ENCODE measurements at places on chromosomes 3 and 15. TPM values are rescaled to one million over a fixed set of nuclear protein-coding genes. Genes with fewer than 3 reads are reported as not detected.

- H3K27ac ChIP-seq: no peak overlapping the region
- no peak overlapping the region for H3K4me3 ChIP-seq
- no peaks in the 10 kb centered on the region for H3K36me3 ChIP-seq
- H3K27me3 ChIP-seq: no peaks in the 10 kb centered on the region
Observed at GRCh38 chr3:73637042-73637441, 12.3 kb upstream of the PDZRN3 start.

- no peak overlapping the region for H3K4me3 ChIP-seq
- no peaks in the 10 kb centered on the region for H3K4me1 ChIP-seq
- H3K27me3 ChIP-seq: no peaks in the 10 kb centered on the region
- H3K36me3 ChIP-seq: no peaks in the 10 kb centered on the region
- no peak for DNase-seq
Observed at GRCh38 chr3:162130582-162130981, 634.0 kb downstream of the OTOL1 start.

DNA sequence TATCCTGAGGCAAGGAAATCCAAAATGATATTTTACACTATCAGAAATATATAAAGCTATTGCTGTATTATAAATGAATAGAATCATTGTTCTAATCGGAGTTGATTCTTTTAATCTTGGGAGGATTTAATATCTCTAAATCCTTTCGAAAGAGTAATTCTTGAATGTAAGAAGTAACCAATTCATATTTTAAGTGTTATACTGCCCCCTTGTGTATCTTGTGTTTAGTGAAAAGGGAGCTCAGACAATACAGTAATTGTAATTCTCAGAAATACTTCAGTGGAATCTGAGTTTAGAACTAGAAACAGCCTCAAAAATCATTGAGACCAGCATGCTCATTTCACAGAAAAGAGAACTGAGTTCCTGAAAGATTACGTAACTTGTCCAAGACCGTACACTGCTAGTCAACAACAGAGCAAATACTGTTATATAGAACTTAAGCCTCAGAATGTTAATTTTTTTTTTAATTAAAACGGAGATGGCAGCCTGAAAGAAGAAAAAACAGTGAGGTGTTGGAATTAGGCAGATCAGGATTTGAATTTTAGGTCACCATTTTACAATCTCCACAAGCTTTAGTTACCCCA, 42.9 kb downstream of the PLCH1 start:
- no peak for DNase-seq
- no peaks in the 10 kb centered on the region for H3K4me1 ChIP-seq
- H3K27ac ChIP-seq: no peak overlapping the region

DNA sequence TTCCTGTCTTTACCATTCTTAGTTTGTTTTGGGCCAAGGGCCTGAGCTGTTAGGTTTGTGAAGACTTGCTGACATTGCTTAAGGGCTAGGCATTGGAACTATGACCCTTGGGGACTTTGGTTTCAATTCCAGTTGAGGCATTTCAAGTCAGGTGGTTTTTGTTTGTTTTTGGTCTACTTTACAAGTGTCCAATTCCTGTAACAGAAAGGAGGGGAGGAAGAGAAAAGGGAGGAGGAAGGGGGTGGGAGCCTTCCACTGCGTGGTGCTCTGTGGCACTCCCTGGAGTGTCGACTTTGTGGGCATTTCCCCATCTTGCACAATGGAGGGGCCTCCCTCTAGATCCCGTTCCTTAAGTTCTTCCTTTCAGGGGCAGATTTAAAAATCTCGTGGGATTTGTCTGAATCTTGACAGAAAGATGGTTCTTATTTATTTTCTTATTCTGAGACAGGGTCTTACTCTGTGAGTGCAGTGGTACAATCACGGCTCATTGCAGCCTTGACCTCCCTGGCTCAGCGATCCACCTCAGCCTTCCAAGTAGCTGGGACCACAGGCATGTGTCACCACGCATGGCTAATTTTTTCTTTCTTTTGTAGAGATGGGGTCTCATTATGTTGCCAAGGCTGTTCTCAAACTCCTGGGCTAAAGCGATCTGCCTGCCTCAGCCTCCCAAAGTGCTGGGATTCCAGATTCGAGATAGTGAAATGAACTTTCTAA, 59.5 kb upstream of the RYK start:
- DNase-seq: no peak
- H3K4me1 ChIP-seq: peaks cover 46% of the 10 kb centered on the region
- H3K36me3 ChIP-seq: no peaks in the 10 kb centered on the region

- H3K36me3 ChIP-seq: no peaks in the 10 kb centered on the region
- no peak overlapping the region for H3K4me3 ChIP-seq
- no peaks in the 10 kb centered on the region for H3K27me3 ChIP-seq
- no peak for DNase-seq
Observed at GRCh38 chr3:135911110-135911509, 54.4 kb upstream of the PPP2R3A start.

- no peak for DNase-seq
- no peak overlapping the region for H3K27ac ChIP-seq
- no peak overlapping the region for H3K4me3 ChIP-seq
- H3K27me3 ChIP-seq: no peaks in the 10 kb centered on the region
- no peaks in the 10 kb centered on the region for H3K4me1 ChIP-seq
- H3K36me3 ChIP-seq: peaks cover 15% of the 10 kb centered on the region
Observed at GRCh38 chr3:127015282-127016042, 32.5 kb downstream of the PLXNA1 start.

DNA sequence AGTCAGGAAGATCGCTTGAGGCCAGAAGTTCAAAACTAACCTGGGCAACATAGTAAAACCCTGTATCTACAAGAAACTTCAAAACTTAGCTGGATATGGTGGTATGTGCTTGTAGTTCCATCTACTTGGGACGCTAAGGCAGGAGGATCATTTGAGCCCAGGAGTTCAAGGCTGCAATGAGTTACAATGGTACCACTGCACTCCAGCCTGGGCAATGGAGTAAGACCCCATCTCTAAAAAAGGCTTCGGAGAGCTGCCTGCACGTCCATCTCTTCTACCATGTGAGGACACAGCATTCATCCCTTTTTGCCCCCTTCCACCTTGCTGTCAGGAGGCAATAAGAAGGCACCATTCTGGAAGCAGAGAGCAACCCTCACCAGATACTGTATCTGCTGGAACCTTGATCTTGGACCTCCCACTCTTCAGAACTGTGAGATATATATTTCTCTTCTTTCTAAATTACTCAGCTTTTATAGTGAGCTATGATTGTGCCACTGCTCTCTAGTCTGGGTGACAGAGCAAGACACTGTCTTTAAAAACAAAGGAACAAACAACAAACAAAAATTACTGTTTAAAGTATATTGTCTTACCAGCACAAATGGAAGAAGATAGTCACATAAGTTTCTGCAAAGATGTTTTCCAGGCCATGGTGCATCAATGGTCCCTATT, 4.2 kb upstream of the BTLA start:
- no peaks in the 10 kb centered on the region for H3K4me1 ChIP-seq
- H3K4me3 ChIP-seq: no peak overlapping the region
- H3K27ac ChIP-seq: no peak overlapping the region
- no peaks in the 10 kb centered on the region for H3K36me3 ChIP-seq

DNA sequence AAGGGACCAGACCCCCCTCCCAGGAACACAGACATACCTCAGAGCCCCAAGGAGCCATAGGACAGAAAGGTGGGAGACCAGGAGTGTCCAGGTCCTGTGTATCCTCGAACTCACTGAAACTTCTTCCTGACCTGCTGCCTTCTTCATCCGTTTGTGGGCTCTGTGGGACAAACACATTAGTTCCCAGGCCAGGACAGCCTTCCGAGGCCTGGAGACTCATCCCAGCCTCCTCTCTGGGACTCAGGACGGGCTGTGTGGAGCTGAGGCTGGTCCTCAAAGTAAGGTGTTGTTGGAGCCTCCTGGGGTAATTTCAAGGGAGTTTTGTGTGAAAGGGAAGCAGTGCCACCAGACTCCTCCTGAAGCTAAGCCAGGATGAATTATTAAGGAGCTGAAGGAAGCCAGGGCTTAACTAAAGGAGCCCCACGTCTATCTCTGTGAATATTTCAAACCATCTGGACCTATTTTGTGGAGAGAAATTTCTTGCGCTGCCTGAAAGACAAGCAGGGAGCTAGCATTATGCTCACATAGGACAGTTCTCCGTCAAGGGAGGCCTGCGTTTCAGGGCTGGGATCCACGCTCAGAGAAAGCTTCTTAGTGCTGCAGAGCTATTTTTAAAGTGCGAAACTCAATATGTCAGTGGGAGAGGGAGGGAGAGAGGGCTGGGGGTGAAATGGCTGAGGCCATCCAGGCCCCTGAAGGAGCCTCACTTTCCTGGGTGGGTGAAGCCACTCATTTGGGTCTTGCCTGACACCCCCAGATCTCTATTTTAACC, 29.8 kb upstream of the PLA2G4E start:
- DNase-seq: no peak
- H3K4me3 ChIP-seq: no peak overlapping the region
- H3K27ac ChIP-seq: no peak overlapping the region
- H3K27me3 ChIP-seq: no peaks in the 10 kb centered on the region

GRCh38 chr15:90340345-90340744, 11.7 kb upstream of the ZNF774 start:
- no peaks in the 10 kb centered on the region for H3K27me3 ChIP-seq
- H3K27ac ChIP-seq: no peak overlapping the region
- no peaks in the 10 kb centered on the region for H3K36me3 ChIP-seq
- no peak overlapping the region for H3K4me3 ChIP-seq
- no peak for DNase-seq
- H3K4me1 ChIP-seq: no peaks in the 10 kb centered on the region

DNA sequence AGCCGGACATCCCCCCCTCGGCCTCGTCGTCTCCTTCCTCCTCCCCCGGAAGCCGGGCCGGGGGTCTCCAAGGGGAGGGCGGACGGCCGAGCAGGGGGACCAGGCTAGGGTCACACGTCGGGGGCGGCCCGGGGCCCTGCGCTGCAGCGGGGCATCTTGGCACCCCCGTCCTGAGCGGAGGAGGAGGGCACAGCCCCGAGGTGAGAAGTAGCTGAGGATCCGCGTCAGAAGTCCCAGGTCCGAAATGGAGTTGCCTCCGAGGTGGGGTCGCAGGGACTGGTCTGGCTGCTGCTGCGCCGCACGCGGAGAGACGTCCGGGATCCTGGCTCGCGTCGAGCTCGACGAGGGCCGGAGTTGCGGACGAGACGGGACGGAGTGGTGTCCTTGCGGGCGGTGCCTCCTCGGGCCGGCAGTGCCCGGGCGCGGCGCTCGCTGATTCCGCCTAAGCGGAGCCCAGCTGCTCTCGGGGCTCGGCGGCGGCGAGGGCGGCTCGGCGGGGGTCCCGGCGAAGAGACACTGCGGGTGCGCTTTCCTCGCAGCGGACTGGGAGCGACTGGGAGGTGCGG, at the start of gene ADCY5:
Gene ADCY5, minus strand, starts transcription at position 555 of the 566 bp plus-strand sequence. Its CDS starts 545 bp downstream, at position 10.
- DNase-seq: no peak
- H3K4me3 ChIP-seq: peak within 1 kb of the TSS; percentile 93
- no peaks in the 10 kb centered on the region for H3K27me3 ChIP-seq
- peak within 1 kb of the TSS; percentile 95 for H3K27ac ChIP-seq

- no peak overlapping the region for H3K4me3 ChIP-seq
- no peaks in the 10 kb centered on the region for H3K27me3 ChIP-seq
Observed at GRCh38 chr15:25406846-25407245, 32.0 kb downstream of the UBE3A start.

DNA sequence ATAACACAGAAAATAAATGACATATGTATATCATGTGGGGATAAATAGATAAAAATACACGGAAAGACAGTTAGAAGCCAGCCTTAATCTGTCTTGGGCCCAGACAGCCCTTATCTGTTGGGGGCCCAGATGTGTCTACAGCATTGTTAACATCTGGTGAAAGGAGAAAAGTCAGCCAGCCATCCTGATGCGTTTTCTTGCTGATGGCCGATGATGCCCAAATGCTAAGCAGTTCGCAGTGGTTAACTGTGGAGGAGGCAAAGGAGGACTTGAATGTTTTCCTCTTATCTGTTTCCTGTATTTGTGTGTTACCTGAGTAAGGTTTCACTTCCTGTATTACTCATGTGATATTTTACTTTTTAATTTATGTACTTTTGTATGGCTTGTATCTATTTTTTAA, 46.2 kb downstream of the NOX5 start:
- DNase-seq: peak; percentile 9
- no peak overlapping the region for H3K4me3 ChIP-seq
- no peaks in the 10 kb centered on the region for H3K4me1 ChIP-seq
- no peaks in the 10 kb centered on the region for H3K27me3 ChIP-seq
- H3K36me3 ChIP-seq: no peaks in the 10 kb centered on the region

DNA sequence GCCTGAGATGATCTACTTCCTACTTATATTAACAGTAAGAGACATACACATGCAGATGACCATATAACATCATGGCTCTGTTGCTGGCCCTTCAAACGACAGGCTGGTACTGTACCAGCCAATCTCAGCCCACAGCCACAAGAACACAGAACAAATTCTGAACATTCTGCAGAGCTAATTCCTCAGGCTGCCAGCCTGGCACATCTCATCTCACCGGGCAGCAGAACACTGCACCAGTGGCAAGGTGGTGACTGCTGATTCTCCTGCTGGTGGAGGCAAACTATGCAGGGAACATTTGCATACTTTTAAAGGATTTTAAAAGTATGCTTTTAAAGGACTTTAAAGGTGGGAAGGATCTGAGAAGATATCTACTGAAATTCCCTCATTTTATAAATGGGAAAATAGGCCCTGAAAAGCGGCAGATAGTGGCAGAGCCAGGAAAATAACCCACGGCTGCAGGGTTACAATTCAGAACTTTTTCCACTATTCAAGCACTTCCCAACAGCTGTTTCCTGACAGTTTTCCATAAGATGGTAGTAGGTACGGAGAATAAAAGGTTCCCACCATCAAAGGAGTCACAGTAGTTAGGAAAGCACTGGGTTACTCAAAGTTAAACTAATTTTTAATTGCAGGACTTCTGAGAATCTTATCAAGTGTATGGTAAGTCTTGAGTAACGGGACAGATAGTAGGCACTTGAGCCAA, 37.3 kb downstream of the SUMF1 start:
- no peak for DNase-seq
- no peak overlapping the region for H3K4me3 ChIP-seq
- H3K27me3 ChIP-seq: no peaks in the 10 kb centered on the region
- no peak overlapping the region for H3K27ac ChIP-seq
- peaks cover 9% of the 10 kb centered on the region for H3K4me1 ChIP-seq

GRCh38 chr15:64162478-64162868, 349 bp downstream of the PPIB start:
- no peaks in the 10 kb centered on the region for H3K27me3 ChIP-seq
- peaks cover 32% of the 10 kb centered on the region for H3K4me1 ChIP-seq
- H3K36me3 ChIP-seq: peaks cover 42% of the 10 kb centered on the region
- peak overlapping the region; percentile 79 for H3K4me3 ChIP-seq

GRCh38 chr15:63858881-63859280, 25.1 kb upstream of the HERC1 start:
- no peak overlapping the region for H3K4me3 ChIP-seq
- no peaks in the 10 kb centered on the region for H3K27me3 ChIP-seq
- H3K36me3 ChIP-seq: no peaks in the 10 kb centered on the region

- H3K4me3 ChIP-seq: no peak overlapping the region
- no peak for DNase-seq
- no peaks in the 10 kb centered on the region for H3K36me3 ChIP-seq
Observed at GRCh38 chr3:99313485-99313884, 324.9 kb upstream of the COL8A1 start.

- no peaks in the 10 kb centered on the region for H3K36me3 ChIP-seq
Observed at GRCh38 chr3:128994581-128995546, 988 bp upstream of the CFAP92 start.

GRCh38 chr3:44069276-44069675, 172.4 kb upstream of the TOPAZ1 start:
- H3K4me3 ChIP-seq: no peak overlapping the region
- H3K27ac ChIP-seq: no peak overlapping the region
- no peaks in the 10 kb centered on the region for H3K36me3 ChIP-seq
- no peak for DNase-seq

- no peak overlapping the region for H3K27ac ChIP-seq
- no peak for DNase-seq
- H3K36me3 ChIP-seq: no peaks in the 10 kb centered on the region
- no peak overlapping the region for H3K4me3 ChIP-seq
Observed at GRCh38 chr3:115450036-115450435, 173.3 kb upstream of the GAP43 start.

Gene HRG
- not detected for total RNA-seq

Gene GAP43
- 18.9 TPM for total RNA-seq

Gene LMLN
- 7.4 TPM for total RNA-seq

Gene NAA80
- total RNA-seq: 8.9 TPM

Gene MNS1
- 0.68 TPM for total RNA-seq

Gene GP9
- total RNA-seq: not detected

Gene ISL2
- 6.4 TPM for total RNA-seq

Data from sigmoid colon (tissue), 7 donors.